ENCODE measurements at places on chromosomes 5 and 9. TPM values are rescaled to one million over a fixed set of nuclear protein-coding genes. Genes with fewer than 3 reads are reported as not detected.

Gene SUSD3
- 13.5 TPM for total RNA-seq

Gene TERT
- 36.2 TPM for total RNA-seq

Gene FGF10
- total RNA-seq: not detected

Gene FOXB2
- not detected for total RNA-seq

Gene RIC1
- 31.5 TPM for total RNA-seq

Gene FRMD3
- total RNA-seq: 2.6 TPM

Gene DCAF10
- total RNA-seq: 11.5 TPM

Gene CCNJL
- 29.2 TPM for total RNA-seq

Gene DEPDC1B
- 75.0 TPM for total RNA-seq

Gene LOX
- total RNA-seq: 1.8 TPM

Gene DCAF12
- 20.7 TPM for total RNA-seq

Gene GRIA1
- 1.7 TPM for total RNA-seq
